ENCODE measurements at places on chromosomes 2 and 18. TPM values are rescaled to one million over a fixed set of nuclear protein-coding genes. Genes with fewer than 3 reads are reported as not detected.

The MAL gene
- 178 TPM for total RNA-seq

The EMILIN1 gene
- total RNA-seq, result 0.79 TPM

The SCN2A gene
- total RNA-seq, result 0.21 TPM

The RNPEPL1 gene
- total RNA-seq, result 101 TPM

The PLA2R1 gene
- total RNA-seq, result not detected

Data from activated CD8-positive, alpha-beta memory T cell treated with anti-CD3 and anti-CD28 coated beads, Interleukin-2, amount 10 ng/mL, durations not matched to agents 7 days and 5 days (primary cell).